ENCODE measurements at places on chromosomes 5 and 9.

GRCh38 chr9:70492319-70492777, 77.9 kb upstream of the KLF9 start:
- DNase-seq, result no peak

- no peak for DNase-seq
These were observed 16.6 kb downstream of the STRBP start for GRCh38 chr9:123251741-123252140.

DNA sequence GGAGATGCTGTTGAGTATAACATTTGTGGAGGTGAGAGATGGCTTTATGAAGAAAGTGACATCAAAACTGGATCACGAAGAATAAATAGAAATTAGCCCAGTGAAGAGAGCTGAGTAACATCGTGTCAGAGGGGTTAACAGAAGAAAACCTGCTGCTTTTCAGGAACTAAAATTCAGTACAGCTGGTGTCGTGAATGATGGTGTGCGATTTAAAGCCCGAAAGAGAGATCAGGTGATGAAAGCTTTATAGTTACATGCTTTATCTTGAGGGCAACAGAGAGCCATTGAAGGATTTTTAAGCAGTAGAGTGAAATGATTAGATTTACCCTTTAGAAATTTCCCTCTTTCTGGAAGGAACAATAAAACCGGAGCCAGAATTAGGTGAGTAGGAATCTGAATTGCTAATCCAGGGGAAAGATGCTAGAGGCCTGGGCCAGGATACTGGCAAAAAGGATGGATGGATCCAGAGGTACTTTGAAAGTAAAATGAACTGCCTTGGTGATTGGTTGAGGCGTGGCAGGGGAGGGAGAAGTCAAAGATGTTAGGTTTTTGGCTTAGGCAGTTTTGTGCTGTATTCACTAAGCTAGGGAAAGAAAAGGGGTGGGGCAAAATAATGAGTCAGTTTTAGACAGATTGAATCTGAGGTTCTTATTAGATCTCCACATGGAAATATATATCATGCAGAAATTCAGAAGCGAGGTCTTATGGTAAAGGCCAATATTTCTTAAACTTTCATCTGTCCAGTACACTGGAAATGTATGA, 3.4 kb downstream of the LRRC70 start:
- no peak for DNase-seq

GRCh38 chr5:115069087-115069968, 100.4 kb downstream of the TRIM36 start:
- DNase-seq, result no peak

- no peak for DNase-seq
These were observed 447.8 kb upstream of the CD180 start for GRCh38 chr5:67644221-67644920.

DNA sequence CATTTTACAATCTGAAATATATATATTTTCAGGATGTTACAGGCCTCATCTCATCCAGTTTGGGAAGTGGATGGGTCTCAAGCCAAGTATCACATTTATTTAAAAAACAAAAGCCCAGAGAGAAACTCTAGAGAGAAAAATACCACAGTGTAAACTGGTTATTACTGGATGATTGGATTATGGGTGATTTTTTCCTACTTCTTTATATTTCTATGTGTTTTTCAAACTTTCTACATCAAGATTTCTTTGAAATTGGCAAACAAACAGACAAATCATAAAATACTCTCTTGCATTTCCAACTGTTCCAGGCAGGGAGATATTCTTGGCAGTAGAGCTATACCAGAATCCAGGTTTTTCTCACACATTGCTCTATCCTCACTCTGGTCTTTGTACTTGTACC, 116.0 kb upstream of the SMIM23 start:
- no peak for DNase-seq

GRCh38 chr5:34685485-34686165, 29.5 kb downstream of the RAI14 start:
- DNase-seq, result no peak

GRCh38 chr9:13088720-13089427, 190.6 kb downstream of the MPDZ start:
- no peak for DNase-seq

DNA sequence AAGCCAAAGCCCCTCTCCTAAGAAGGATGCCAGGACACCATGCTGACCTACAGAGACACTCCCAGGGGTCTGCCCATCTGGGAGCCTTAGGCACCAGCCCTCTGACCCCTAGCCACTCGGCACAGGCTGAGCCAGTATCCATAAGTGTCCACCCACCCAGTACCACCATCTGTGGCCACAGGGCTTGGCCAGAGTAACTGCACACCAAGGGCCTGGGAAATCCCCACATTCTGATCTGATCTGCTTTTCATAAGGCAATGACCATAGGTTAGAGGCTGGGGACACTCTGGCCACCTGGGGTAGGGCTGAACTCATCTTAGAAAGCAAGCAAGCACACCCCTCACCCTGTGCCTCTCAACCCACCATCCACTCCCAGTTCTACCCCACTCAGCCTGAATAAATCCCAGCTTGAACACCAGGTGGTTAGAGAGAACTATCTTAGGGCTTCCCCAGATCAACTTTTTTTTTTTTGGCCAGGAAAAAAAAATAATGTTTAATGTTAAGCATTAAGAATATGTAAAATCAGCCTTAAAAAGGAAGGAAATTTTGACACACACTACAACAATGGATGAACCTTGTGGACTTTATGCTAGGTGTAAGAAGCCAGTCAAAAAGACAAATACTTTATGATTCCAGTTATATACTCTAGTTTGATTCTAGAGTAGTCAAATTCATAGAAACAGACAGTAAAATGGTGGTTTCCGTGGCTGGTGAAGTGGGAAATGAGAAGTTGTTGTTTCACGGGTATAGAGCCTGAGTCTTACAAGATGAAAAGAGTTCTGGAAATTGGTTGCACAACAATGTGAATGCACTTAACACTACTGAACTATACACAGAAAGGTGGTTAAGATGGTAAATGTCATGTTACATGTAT, 6.2 kb downstream of the GNPDA1 start:
- no peak for DNase-seq

DNA sequence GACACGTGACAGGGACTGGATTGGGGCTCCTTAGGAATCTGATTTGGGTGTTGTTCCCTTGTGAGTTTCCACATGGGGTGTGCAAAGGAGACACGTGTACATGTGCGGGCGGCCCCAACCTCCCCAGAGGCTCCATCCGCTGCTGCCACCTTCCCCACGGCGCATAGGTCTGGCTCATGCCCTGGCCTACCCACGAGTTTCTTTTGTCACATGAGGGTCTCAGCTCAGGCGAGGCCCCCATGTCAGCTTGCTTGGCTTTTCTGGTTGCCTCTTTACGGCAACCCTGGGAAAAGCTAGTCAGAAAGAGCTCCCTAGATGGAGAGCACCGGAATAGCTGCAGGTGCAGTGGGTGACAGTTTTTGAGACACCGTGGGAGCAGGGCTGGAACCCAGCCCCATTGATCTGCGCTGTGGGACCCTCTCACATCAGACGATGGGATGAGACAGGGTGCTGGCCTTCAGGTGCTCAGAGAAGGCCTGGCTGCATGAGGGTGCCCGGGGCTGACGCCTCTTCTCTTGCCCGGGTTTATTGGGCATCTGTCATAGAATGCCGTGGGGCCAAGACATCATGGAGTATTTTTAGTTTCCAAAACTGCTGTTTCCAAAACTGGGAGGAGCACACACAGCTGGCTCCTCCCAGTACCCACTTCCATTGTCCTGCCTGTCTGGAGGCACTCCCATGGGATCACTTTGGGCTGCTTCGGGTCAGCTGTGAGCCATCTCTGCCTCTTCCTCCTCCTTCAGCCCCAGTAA, 107.8 kb downstream of the WNK2 start:
- DNase-seq, result no peak
